GM12878 (cell line): ENCODE measurements at places on chromosomes 6 and 20.
A peak's percentile ranks its signal among the peaks of the same experiment; 100 is the strongest.

DNA sequence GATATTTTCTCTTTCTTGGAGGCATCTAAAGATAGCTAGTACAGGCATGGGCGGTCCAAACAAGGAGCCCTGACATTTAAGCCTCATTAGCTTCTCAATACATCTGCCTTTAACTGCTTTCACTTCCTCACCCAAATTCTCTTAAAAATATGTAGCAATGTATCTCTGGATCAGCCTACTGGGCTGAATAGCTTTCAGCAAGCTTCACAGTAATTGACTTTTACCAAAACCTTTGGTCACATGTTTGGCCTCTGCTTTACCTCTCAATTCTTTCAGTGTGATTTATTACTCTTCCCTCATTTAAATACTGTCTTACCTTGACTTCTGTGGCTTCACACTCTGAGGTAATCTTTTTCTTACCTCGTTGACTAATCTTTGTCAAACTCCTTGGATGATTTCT, 1618.1 kb downstream of the GRIK2 start:
- H3K27me3 ChIP-seq, result no peaks in the 10 kb centered on the region
- no peak overlapping the region for H3K27ac ChIP-seq
- no peaks in the 10 kb centered on the region for H3K4me1 ChIP-seq
- no peak overlapping the region for H3K4me3 ChIP-seq

- H3K4me3 ChIP-seq, result no peak overlapping the region
- H3K27me3 ChIP-seq, result no peaks in the 10 kb centered on the region
- H3K4me1 ChIP-seq, result peaks cover 14% of the 10 kb centered on the region
- peaks cover 26% of the 10 kb centered on the region for H3K36me3 ChIP-seq
These were observed 12.8 kb downstream of the PI16 start for GRCh38 chr6:36967301-36967700.

GRCh38 chr20:11098888-11099287, 425.1 kb upstream of the JAG1 start:
- no peaks in the 10 kb centered on the region for H3K27me3 ChIP-seq
- no peak overlapping the region for H3K4me3 ChIP-seq
- H3K36me3 ChIP-seq, result no peaks in the 10 kb centered on the region

DNA sequence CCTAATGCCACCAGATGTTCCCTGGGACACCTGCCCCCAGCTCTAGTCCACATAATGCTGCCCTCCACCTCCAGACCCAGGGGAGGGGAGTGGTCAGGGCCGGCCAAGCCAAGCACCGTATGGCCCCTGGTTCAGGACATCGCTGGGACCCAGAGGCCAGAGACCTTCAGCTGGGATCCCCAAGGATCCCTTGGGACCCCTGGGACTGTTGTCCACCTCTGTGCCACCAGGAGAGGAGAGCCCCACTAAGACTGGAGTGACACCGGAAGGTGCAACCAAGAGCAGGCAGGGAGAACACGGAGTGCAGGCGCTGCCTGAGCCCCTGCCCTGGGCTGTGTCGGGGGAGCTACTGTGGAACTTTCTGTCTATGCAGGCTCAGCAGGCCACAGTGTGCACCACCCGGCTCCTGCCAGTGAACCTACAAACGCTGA, 43.6 kb downstream of the CTCFL start:
- H3K27ac ChIP-seq, result peak overlapping the region; percentile 93
- H3K4me1 ChIP-seq, result peaks cover 52% of the 10 kb centered on the region
- no peak for DNase-seq
- H3K36me3 ChIP-seq, result no peaks in the 10 kb centered on the region
- H3K4me3 ChIP-seq, result peak overlapping the region; percentile 45; the same call in 1 of the 2 replicates
- no peaks in the 10 kb centered on the region for H3K27me3 ChIP-seq

GRCh38 chr6:363291-363690, 28.3 kb upstream of the IRF4 start:
- H3K27ac ChIP-seq, result no peak overlapping the region
- no peaks in the 10 kb centered on the region for H3K36me3 ChIP-seq
- H3K27me3 ChIP-seq, result no peaks in the 10 kb centered on the region
- no peak for DNase-seq
- H3K4me3 ChIP-seq, result no peak overlapping the region
- peaks cover 32% of the 10 kb centered on the region for H3K4me1 ChIP-seq
